ENCODE measurements at places on chromosomes 6 and 20. TPM values are rescaled to one million over a fixed set of nuclear protein-coding genes. Genes with fewer than 3 reads are reported as not detected.
A peak's percentile ranks its signal among the peaks of the same experiment; 100 is the strongest.

DNA sequence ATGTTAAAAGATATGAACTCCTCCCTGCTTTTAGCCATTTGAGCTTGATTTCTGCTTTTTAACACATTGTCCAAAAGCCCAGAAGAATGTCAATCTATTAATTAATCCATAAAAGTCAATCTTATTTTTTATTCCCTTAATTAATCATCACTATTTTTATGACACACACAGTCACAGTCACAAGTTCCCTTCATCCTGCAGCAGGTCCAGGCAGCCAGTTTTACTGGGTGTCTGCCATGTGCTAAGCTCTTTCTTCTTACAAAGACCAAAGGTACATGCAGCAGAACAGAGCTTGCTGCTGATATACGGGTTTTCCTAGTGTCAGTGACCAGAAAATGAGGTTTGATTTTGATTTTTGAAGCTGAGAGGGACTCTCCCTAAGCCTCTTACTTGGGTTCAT is 53.3 kb upstream of the SLC22A23 start:
- no peak overlapping the region for H3K4me3 ChIP-seq
- DNase-seq, result no peak
- H3K36me3 ChIP-seq, result no peaks in the 10 kb centered on the region
- H3K27ac ChIP-seq, result no peak overlapping the region

DNA sequence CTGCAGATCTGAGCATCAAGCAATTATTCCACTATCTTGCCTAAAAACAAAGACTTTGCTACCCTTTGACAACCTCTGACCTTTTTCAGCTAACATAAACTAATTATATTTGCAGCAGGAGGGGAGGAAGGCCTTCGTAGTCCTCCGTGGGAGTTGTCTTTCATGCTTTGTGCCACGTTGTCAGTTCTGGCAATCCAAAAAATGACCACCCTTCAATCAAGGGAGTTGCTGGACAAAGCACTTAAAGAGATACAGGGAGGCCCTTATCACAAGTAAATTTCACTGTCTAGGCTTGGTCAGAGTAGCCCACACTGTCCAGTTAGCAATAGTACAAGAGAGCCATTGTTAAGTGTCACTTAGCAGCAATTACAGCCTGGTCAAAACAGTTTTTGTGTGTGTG is 578.9 kb downstream of the HAO1 start:
- DNase-seq, result no peak
- H3K4me1 ChIP-seq, result no peaks in the 10 kb centered on the region
- H3K27ac ChIP-seq, result no peak overlapping the region
- H3K27me3 ChIP-seq, result no peaks in the 10 kb centered on the region
- no peaks in the 10 kb centered on the region for H3K36me3 ChIP-seq

DNA sequence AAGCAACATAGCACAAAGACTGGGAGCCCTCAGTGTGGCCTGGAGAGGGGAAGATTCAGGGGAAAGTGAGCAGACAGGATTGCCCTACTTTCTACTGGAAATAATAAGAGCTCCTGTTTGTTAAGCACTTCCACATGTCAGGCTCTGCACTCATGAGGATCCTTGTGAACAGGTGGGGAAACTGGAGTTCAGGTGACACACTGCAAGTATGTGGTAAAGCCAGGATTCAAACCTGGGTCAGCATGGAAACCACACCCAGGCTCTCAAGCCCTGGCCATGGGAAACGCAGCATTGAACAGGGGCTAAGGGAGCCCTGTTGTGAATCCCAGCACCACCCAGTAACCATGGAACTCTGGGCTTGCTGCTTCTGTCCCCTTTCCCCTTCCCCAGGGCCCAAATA is 42.8 kb upstream of the ID1 start:
- H3K4me1 ChIP-seq, result peaks cover 16% of the 10 kb centered on the region
- no peaks in the 10 kb centered on the region for H3K27me3 ChIP-seq
- peaks cover 33% of the 10 kb centered on the region for H3K36me3 ChIP-seq
- H3K27ac ChIP-seq, result peak overlapping the region; percentile 39
- DNase-seq, result no peak

DNA sequence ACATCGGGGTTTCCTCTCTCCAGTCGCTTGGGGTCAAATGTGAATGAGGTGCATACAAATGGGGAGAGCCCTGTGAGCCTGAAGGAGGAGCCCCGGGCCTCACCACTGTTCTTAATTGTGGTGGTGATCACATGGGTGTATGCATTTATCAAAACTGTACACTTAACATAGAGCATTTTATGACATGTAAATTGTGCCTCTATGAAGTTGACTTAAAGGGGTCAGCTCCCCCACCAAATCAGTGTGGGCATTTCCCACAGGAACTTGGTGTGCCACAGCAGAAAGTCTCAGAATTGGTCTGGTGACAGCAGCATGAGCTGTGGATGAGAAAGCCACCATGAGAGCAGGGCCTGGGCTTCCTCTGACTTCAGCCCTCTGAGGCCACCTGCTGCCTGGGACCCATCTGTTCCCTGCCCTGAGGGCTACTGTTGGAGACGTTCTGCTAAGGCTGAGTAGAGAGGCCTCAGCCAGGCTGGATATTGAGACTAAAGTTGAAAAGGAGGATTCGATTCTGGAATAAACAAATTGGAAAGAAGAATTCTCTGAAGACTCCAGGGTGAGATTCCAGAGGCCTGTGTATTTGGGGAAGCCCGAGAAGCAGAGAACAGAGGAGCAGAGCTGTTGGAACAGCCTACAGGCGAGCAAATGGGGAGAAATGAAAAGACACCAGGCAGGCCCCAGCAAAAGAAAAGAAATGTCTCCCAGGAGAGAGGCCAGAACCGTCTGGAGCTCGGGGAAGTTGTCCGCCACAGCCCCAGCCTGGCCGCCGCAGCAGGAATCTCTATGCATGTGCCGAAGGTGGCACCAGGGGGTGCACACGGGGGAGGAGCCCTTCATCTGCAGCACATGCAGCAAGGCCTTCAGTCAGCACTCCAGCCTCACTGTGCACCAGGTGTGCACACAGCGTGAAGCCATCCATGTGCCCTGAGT is 37.6 kb upstream of the XRN2 start:
- H3K27me3 ChIP-seq, result no peaks in the 10 kb centered on the region
- H3K27ac ChIP-seq, result no peak overlapping the region
- no peaks in the 10 kb centered on the region for H3K36me3 ChIP-seq
- no peaks in the 10 kb centered on the region for H3K4me1 ChIP-seq

GRCh38 chr6:77548662-77549366 is 85.5 kb upstream of the HTR1B start:
- no peaks in the 10 kb centered on the region for H3K27me3 ChIP-seq
- H3K4me3 ChIP-seq, result no peak overlapping the region
- DNase-seq, result no peak
- no peaks in the 10 kb centered on the region for H3K4me1 ChIP-seq
- no peak overlapping the region for H3K27ac ChIP-seq

DNA sequence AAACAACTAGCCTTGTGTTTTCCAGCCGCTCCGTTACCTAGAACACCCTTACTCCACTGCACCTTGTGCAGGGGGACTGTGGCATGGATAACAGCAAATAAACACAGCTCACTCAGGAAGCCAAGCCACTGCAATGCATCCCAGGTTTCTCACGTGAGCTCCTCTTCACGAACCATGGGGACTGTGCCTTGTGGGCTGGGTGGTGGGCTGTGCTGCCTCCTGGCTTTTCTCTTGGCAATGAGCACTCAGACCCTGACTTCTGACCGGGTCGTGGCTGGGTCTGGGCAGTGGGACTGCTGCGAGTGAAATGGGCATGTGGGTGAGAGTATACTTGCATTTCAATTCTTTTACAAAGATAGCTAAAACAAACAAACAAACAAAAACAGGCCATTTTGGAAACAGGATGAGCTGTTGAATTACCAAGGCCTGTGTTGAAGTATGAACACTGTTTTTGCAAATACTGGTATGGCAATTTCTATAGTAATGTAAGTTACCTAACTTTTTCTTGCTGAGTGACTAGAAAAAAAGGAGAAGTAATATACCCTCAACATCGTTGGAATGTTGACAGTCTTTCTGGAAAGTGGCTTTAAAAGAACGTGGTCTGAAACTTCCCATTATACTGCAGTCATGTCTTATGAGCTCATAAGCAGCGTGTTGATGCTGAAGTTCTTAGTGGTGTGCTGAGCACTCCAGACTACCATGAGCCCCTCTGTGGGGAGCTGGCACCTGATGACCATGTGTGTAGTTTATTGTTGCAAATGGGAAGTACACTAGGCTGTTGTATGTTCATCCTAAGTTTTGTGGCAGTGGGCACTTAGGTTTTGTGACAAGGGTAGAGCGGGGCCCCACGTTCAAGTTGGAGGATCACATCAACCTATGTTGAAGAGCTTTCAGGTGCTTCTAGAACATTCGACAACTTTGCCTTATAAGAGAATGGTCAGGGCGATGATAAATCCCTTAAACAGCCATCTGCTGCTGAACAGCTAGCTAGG is 120.4 kb downstream of the ARMC2 start:
- no peak overlapping the region for H3K4me3 ChIP-seq
- H3K4me1 ChIP-seq, result peaks cover 15% of the 10 kb centered on the region
- H3K27me3 ChIP-seq, result no peaks in the 10 kb centered on the region
- H3K27ac ChIP-seq, result no peak overlapping the region

DNA sequence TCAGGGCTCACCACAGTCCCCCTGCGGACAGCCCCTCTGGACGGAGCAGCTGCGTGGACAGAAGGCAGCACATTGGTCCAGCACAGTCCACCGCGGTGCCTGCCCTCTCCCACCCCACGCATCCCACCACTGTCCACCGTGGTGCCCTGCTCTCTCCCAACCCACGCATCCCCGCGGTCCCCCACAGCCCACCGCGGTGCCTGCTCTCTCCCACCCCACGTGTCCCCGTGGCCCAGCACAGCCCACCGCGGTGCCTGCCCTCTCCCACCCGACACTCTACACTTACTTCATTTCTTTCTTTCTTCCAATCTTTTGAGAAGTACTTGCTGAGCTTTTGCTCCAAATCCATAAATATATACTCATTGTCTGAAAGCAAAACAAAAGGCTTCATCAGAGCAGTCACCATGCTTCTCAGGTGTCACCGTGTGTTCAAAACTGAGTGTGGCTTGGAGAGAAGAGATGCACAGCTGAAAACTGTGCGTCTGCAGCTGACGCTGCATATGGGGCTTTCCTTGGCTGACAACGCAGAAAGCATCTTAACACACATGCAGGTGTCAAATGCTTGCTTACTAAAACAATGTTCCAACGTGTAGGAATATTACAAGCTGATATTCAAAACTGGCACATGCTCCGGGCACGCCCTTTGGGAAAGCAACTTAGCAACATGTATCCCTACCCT is 11.8 kb downstream of the FRMD1 start:
- H3K4me1 ChIP-seq, result no peaks in the 10 kb centered on the region
- no peak overlapping the region for H3K4me3 ChIP-seq
- H3K27ac ChIP-seq, result no peak overlapping the region

- no peak overlapping the region for H3K27ac ChIP-seq
- no peak for DNase-seq
- no peak overlapping the region for H3K4me3 ChIP-seq
Measured at GRCh38 chr6:106525882-106526275, 103.4 kb downstream of the RTN4IP1 start.

GRCh38 chr6:129236001-129236517 is 353.1 kb downstream of the LAMA2 start:
- peaks cover 7% of the 10 kb centered on the region for H3K4me1 ChIP-seq
- no peak for DNase-seq
- H3K36me3 ChIP-seq, result no peaks in the 10 kb centered on the region
- H3K4me3 ChIP-seq, result no peak overlapping the region
- no peaks in the 10 kb centered on the region for H3K27me3 ChIP-seq

DNA sequence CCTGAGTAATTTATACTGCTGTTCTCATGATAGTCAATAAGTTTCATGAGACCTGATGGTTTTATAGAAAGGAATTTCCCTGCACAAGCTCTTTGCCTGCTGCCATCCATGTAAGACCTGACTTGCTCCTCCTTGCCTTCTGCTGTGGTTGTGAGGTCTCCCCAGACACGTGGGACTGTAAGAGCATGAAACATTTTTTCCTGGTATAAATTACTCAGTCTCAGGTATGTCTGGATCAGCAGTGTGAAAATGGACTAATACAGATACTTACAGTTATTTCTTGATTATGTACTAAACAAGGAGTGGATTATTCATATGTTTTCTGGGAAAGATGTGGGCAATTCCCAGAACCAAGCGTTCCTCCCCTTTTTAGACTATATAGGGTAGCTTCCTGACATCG is 1.9 kb upstream of the TRIM38 start:
- no peak overlapping the region for H3K4me3 ChIP-seq
- H3K27me3 ChIP-seq, result no peaks in the 10 kb centered on the region
- no peak overlapping the region for H3K27ac ChIP-seq
- H3K4me1 ChIP-seq, result peaks cover 37% of the 10 kb centered on the region

- H3K27me3 ChIP-seq, result no peaks in the 10 kb centered on the region
- DNase-seq, result peak; percentile 83
- no peak overlapping the region for H3K27ac ChIP-seq
- H3K4me1 ChIP-seq, result peaks cover 5% of the 10 kb centered on the region
- H3K36me3 ChIP-seq, result no peaks in the 10 kb centered on the region
Measured at GRCh38 chr20:32528171-32528891, 56.8 kb downstream of the NOL4L start.

- H3K4me3 ChIP-seq, result no peak overlapping the region
- no peak overlapping the region for H3K27ac ChIP-seq
- peaks cover 4% of the 10 kb centered on the region for H3K4me1 ChIP-seq
- H3K27me3 ChIP-seq, result no peaks in the 10 kb centered on the region
Measured at GRCh38 chr6:55239099-55239498, 64.8 kb downstream of the HCRTR2 start.

GRCh38 chr6:33683576-33684427 is 27.7 kb downstream of the UQCC2 start:
- no peak for DNase-seq
- H3K36me3 ChIP-seq, result peaks cover 100% of the 10 kb centered on the region
- H3K4me1 ChIP-seq, result no peaks in the 10 kb centered on the region
- H3K4me3 ChIP-seq, result no peak overlapping the region
- no peak overlapping the region for H3K27ac ChIP-seq

DNA sequence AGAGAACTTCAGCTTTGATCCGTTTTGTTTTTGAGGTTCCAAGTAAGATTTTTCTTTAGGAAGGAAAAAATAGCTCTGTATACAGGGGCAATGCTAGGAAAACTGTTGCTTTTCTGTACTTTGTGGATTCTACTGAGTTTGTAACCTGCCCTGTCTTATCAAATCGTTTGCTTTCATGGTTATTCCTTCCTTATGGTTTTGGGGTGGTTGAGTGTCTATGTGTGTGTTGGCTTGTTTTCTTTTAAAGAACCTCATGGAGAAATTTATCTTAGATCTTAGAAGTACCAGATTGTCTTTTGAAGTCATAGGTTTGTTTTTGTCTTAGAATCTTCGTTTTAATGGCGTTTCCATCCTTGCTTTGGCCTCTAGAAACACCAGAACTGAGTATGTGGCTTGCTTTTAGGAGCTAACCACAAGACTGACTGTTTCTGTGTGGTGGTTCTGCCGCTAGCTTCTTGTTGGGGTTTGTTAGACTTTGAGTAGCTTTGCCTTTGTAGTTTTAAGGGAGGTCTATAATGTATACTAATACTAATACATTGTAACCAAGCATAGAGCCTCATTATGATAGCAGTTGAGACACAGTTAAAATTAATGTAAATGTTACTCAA is 86.8 kb downstream of the RPP40 start:
- no peaks in the 10 kb centered on the region for H3K36me3 ChIP-seq
- H3K4me1 ChIP-seq, result peaks cover 41% of the 10 kb centered on the region
- DNase-seq, result no peak
- no peaks in the 10 kb centered on the region for H3K27me3 ChIP-seq
- H3K4me3 ChIP-seq, result no peak overlapping the region

- DNase-seq, result no peak
- no peaks in the 10 kb centered on the region for H3K27me3 ChIP-seq
- no peak overlapping the region for H3K4me3 ChIP-seq
- no peaks in the 10 kb centered on the region for H3K36me3 ChIP-seq
Measured at GRCh38 chr6:121093928-121094327, 240.4 kb downstream of the TBC1D32 start.

Gene PRDM13
- total RNA-seq, result not detected

Gene CPXM1
- 16.2 TPM for total RNA-seq

Gene RSPO4
- total RNA-seq, result not detected

Gene MAP1LC3A
- total RNA-seq, result 29.7 TPM

Gene ELOVL2
- total RNA-seq, result 1.8 TPM

Gene VIP
- 21.1 TPM for total RNA-seq

Gene CFB
- total RNA-seq, result 270 TPM
